Stimulated activated CD8-positive, alpha-beta memory T cell treated with anti-CD3 and anti-CD28 coated beads, Interleukin-4, amount 100 ng/mL, for 24 hours (primary cell): ENCODE measurements at places on chromosomes 5 and 9.

GRCh38 chr5:88675708-88676636 lies 207.0 kb downstream of the MEF2C start:
- no peak for DNase-seq

DNA sequence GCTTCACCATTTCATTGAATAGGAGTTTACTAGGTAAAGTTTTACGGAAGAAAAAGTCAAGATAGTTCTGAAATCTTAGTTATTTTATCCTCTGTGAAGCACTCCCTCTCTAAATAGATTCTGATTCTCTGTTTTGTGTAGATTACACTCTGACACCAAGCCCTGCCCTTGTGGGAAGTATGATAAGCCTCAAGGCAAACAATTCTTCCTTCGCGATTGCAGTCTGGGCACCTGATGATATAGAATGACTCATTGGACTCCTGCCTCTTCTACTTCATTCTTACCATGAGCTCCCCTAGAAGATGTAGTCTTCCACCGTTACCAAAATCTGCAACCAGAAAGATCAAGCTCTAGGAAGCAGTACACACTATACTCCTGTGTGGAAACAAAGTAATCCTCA lies 626.9 kb upstream of the PTGER4 start:
- no peak for DNase-seq

GRCh38 chr5:171624396-171624795 lies 161.2 kb upstream of the SMIM23 start:
- no peak for DNase-seq

DNA sequence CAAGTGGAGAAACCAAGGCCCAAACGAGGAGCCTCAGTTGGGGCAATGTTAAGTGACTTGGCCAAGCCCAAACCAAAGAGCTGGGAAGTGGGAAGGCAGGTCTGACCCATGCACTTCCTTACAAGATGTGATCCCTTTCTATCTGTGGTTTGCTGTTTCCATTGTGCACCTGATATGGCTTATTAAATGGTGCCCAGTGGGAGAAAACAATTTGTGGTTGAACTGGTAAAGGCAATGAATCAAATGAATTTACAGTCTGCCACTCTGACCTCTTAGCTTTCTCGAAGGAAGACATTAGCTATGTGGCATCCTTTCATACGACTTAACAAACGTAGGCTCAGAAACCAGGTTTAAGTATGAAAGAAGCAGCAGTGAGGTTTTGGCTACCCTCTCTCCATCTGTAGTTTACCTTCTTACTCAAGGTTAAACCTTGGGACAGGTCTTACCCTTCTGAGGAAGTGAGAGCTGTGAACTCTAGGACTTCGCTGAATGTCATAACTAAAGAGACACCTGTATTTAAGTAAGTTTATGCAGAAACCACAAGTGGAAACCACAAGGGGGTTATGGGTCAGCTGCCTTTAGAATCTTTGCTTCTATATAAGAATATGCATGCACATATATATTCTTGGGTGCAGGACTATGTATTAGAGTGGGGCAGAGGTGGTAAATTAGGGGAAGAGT lies 100.5 kb upstream of the SPATA31D4 start:
- no peak for DNase-seq

- no peak for DNase-seq
Observed at GRCh38 chr5:1874771-1875220, 7.9 kb downstream of the IRX4 start.

GRCh38 chr9:79104216-79104615 lies 467.5 kb upstream of the TLE4 start:
- no peak for DNase-seq

- no peak for DNase-seq
Observed at GRCh38 chr5:92861531-92862285, 719.3 kb downstream of the NR2F1-AS1 start.

GRCh38 chr9:95509851-95510708 lies 6.7 kb downstream of the PTCH1 start:
- DNase-seq = no peak

GRCh38 chr9:93577078-93577974 lies 942 bp downstream of the PHF2 start:
- no peak for DNase-seq

DNA sequence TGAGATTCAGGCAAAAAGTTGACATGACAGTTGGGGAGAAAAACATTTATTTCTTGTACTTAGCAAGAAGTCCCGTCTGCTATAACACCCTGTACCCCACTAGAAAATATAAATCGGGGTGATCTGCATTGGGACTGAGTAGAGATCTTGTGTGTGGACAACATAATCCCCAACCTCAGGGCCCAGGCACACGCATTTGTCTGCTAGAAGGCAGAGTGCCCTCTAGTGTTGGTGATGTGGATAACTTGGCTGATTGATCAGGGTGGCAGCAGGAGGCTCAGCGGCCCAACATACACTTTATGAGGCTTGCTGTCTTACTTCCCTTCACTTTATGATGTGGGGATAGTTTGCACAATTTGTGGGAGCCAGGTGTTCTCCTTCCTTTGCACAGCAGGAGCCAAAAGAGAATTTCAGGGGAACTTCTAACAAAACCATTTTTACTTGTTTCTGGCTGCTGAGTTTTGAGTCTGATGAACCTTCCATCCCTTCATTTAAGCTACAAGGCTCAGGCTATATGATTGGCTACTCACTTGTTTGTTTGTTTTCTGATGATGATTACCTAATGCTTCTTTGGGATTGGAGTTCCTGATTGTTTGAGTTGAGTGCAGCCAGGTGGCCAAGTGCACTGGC lies 263.2 kb downstream of the DMAC1 start:
- no peak for DNase-seq

- DNase-seq = no peak
Observed at GRCh38 chr9:123468541-123468940, 112.5 kb downstream of the CRB2 start.

GRCh38 chr5:76030343-76030742 lies 52.8 kb upstream of the SV2C start:
- DNase-seq = no peak

- DNase-seq = no peak
Observed at GRCh38 chr9:136656183-136656738, 6.5 kb upstream of the EGFL7 start.

GRCh38 chr9:5892456-5893133 lies 1.9 kb downstream of the MLANA start:
- DNase-seq = no peak

DNA sequence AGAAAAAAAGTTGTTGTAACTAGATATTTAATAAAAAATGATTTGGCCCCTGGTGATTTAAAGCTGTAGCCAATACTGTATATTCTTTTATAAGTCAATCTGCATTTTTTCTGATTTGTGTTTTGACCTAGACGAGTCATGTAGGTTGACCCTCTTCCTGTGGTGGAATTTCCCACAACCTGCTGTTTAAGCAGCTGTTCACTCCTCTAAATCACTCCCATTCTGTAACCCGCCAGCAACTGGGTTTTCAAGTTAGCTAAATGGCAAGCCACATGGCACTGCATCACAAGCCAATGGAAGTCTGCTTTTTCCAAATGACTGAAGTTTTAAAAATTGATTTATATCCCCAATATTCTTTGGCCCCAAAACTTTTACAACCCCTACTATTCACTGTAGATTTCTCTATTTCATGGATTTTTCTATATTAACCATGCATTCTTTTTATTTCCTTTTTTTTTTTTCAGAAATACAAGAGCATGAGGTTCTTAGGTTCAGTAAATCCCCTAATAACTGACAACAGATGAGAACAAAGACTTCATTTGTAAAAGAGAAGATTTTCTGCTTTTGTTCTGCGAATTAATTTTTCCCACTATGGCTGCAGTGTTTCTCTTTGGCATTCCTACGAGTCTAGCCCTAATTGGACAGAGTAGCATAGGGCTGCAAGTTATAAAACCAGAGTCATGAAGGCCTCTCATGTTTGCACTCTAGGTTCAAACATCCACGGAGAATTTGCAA lies 184.5 kb upstream of the TLE4 start:
- DNase-seq = no peak

- DNase-seq = no peak
Observed at GRCh38 chr5:112861638-112861985, 525 bp downstream of the SRP19 start.

DNA sequence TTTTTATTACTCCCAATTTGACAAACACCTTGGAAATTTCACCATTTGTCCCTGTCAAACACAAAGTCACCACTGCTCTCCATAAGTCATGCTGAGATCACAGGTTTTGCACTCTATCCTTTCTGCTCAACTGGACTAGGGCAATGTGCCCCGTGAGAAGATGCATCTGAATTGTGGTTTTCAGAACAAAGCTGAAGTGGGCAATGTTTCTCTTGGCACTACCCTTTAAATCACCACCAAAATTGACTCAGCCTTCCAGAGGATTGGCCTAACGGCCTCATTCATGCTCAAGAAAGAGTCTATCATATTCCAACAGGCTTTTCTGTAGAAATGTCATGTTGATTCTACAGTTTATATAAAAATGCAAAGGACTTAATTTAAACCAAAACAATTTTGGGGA lies 81.0 kb upstream of the TRIO start:
- no peak for DNase-seq

DNA sequence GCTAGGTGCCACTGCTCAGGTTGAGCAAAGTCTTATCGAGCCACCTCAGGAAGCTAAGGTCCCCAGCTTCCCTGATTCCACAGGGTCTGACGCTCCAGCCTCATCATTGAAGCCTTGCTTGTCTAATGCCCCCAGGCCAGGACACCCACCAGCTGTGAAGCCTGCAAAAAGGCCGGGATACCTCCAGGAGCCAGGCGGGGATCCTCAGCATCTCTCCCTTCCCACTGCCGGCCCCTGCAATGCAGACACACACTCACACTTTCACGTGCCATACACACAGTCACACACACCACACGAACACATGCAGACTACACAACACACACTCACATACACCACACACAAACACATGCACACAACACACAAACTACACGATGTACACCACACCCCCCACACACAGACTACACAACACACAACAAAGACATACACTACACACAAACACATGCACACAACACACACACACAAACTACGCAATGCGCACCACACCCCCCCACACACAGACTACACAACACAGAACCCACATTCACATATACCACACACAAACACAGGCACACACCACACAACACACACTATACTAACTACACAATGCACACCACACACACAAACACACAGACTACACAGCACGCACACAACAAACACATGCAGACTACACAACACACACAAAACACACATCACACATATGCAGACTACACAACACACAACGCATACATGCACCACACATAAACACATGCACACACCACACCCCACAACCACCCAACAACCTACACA lies 17.8 kb upstream of the S1PR3 start:
- no peak for DNase-seq

DNA sequence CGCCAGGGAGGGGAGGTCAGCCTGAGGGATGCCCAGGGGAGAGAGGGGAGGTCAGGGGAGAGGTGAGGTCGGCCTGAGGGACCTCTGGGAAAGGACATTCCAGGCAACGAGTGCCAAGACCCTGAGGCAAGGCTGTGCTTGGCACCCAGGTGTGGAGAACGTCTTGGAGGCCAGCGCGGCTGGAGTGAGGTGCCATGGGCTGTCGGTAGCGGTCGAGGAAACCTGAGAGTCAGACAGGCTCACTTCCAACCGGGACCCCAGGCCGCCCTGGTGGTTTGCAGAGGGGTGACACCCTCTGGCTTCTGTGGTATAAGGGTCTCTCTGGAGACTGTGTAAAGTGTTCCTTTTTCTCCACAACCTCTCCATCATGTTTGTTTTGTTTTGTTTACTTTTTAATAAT lies 82.9 kb downstream of the CACNA1B start:
- DNase-seq = no peak

DNA sequence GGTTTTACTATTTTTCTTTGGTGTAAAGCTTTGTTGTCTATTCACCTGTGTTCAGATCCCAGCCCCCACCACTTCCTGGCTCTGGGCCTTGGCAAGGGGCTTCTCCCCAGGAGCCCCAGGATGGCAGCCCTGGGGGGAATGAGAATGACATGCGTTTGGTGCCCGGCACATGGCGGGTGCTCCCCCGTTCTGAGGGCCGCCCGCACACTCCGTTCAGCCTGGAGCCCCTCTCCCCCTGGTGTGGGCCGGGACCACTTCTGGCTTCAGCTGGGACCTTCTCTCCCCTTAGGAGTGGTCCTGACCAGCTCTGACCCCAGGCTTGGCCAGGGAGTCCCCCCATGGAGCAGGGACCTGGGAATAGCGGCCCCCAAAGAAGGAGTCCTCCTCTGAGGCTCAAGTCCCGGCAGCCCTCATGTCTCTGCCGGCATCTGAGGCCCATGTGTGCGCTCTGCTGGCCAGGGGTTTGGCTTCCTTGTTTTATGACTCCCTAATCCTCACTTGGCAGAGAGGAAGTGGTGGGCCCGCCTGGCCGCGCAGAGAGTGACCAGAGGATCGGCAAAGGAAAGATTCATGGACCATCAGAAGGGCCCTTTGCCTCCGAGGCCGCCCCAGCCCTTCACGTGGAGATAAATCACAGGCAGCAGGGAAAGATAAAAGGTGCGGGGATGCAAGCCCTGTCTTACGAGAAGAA lies 57.0 kb upstream of the LMX1B start:
- DNase-seq = no peak

GRCh38 chr9:80794197-80794596 lies 895.1 kb downstream of the TLE1 start:
- DNase-seq = no peak

DNA sequence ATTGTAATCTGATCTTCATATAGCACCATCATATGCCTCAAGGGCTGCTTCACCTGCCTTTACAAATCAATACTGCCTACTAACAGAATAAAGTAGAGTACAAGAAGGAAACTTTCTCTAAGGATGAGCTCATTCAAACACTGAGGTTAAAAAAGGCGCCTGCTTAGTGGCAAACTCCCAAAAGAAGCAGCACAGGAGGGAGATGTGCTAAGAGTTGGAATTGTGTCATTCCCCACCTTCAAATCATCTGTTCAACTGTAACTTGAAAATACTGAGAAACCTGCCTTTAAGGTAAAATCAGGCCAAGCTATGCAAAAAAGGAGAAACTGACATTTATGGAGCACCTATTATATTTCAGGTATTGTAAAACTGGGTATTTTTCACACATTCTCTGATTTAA lies 560.6 kb downstream of the PTPRD start:
- no peak for DNase-seq

DNA sequence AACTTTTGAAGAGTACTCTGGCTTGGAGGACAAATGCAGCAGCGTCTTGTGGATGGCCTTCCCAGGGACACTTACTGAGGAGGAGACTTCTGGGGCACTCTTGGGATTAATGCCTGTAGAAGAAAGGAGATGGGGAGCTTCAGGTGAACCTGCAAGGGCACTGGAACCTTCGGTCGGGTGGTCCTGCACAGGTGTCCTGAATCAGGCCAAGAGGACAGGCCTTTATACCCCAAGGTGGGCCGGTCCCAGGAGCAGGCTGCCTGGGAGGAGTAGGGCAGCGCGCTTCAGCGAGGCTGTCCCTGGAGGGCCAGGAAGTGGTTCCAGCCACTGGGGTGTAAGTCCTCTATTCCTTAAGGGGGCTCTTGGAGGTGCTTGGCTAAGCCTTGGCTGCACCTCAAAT lies 27.9 kb downstream of the GADD45G start:
- DNase-seq = no peak

DNA sequence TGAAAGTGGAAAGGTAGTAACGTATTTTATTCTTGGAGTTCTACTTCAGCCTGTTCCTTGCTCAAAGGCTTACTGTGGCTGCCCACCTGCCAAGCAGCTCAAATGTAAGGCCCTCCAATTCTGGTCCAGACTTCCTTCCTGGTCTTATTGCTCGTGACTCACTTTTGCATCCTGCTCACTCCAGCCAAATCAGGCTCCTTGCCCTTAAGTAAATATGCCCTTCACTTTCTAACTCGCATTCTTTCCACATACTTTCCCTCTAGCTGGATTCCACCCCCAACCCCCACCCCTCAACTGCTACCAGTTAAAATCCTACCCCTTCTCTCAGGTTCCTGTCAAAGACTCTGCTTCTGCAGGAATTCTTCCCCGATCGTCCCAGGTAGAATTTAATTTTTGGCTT lies 96.6 kb downstream of the GALNT10 start:
- no peak for DNase-seq

GRCh38 chr9:124621371-124622328 lies 114.5 kb upstream of the NR5A1 start:
- peak; percentile 4 for DNase-seq
